ENCODE measurements at places on chromosomes 2 and 18. TPM values are rescaled to one million over a fixed set of nuclear protein-coding genes. Genes with fewer than 3 reads are reported as not detected.

GRHL1 gene
- total RNA-seq, result 0.52 TPM

OTOF gene
- total RNA-seq, result under 0.01 TPM

CEP68 gene
- total RNA-seq, result 12.8 TPM

TNFRSF11A gene
- 0.09 TPM for total RNA-seq

TUBA3D gene
- not detected for total RNA-seq

SRD5A2 gene
- not detected for total RNA-seq

CFAP221 gene
- total RNA-seq, result not detected

PROC gene
- total RNA-seq, result not detected

SCYGR4 gene
- total RNA-seq, result not detected

THOC1 gene
- 33.7 TPM for total RNA-seq

MTCL1 gene
- 32.9 TPM for total RNA-seq

IL1F10 gene
- not detected for total RNA-seq

PMAIP1 gene
- 2.4 TPM for total RNA-seq

TNP1 gene
- total RNA-seq, result not detected

SP140 gene
- 0.32 TPM for total RNA-seq

TXNDC2 gene
- total RNA-seq, result 0.16 TPM

TUBA4A gene
- 9.4 TPM for total RNA-seq

RGPD3 gene
- total RNA-seq, result under 0.01 TPM

EFR3B gene
- total RNA-seq, result 0.26 TPM

CHRNG gene
- total RNA-seq, result not detected

DNER gene
- total RNA-seq, result 2.8 TPM

PID1 gene
- 38.8 TPM for total RNA-seq

PMS1 gene
- total RNA-seq, result 20.8 TPM

TLX2 gene
- total RNA-seq, result 1.4 TPM

SKA1 gene
- total RNA-seq, result 0.95 TPM

AQP12A gene
- not detected for total RNA-seq

HS6ST1 gene
- 17.4 TPM for total RNA-seq

GPR75 gene
- 0.52 TPM for total RNA-seq

COQ10B gene
- total RNA-seq, result 30.7 TPM

MGAT4A gene
- total RNA-seq, result not detected

MOB1A gene
- 37.4 TPM for total RNA-seq

UGT1A4 gene
- not detected for total RNA-seq

SAP130 gene
- 3.6 TPM for total RNA-seq
